ENCODE measurements at places on chromosomes 3 and 15. TPM values are rescaled to one million over a fixed set of nuclear protein-coding genes. Genes with fewer than 3 reads are reported as not detected.
A peak's percentile ranks its signal among the peaks of the same experiment; 100 is the strongest.

Gene LMAN1L
- not detected for polyA plus RNA-seq

Gene DPPA2
- polyA plus RNA-seq: not detected

GRCh38 chr15:73926219-73927002 lies at the start of gene LOXL1:
Gene LOXL1 (plus strand): TSS chr15:73926462. CDS start chr15:73926784, 322 bp downstream.
- DNase-seq: peak; percentile 92

Gene CDCP1
- polyA plus RNA-seq: 0.40 TPM

Gene HDC
- polyA plus RNA-seq: 0.70 TPM

GRCh38 chr3:17799312-17799711 lies 56.9 kb upstream of the TBC1D5 start:
- no peak for DNase-seq

Gene PRR23A
- polyA plus RNA-seq: not detected

Gene CAV3
- 150 TPM for polyA plus RNA-seq

Gene ANKRD63
- polyA plus RNA-seq: not detected

GRCh38 chr3:171900446-171900845 lies 57.3 kb downstream of the TMEM212 start:
- no peak for DNase-seq

DNA sequence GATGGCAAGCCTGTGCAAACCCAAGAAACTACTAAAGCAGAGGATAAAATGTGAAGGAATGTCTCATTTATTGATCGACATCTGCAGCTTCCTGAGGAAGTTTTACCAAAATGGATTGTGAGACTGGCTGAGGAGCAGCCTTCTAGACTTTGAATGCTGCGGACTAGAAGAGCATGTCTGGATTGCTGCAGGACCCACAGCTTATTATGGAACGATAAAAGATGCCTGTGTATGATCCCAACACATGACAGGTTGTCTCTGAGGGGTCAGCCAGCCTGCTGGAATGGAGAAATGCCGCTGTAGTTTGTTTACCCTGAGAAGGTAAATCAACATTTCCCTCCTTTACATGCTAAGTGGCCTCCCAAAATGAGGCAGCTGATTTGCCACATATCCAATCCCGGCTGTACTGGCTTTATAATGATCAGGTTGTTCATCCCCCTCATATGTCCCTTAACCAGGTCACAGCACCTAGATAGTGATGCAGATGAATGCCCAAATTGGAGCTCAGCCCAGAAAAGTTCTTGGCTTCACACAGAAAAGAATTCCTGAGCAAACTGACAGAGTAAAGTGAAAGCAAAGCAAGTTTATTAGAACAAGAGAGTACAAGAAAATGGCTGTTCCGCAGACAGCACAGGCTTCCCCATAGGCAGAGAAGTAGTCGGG lies 63.9 kb downstream of the IL12A start:
- DNase-seq: no peak

DNA sequence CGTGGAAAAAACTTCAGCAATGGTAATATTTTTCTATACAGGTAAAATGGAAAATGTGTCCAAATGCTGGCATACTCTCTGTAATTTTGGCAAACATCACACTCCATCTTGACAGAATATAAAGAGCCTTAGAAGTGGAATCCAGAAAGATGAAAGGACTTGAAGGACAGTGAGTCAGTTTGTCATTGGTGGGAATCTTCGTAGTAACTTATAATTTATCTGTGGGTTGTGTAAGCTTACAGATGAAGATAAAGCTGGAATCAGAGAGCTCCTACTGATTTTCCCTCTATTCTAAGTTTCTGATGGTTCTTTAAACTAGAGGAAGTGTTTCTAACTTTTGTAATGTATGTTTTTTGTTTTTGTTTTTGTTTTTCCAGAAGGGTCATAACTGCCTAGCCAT lies 8.7 kb upstream of the PDZRN3 start:
- no peak for DNase-seq

Gene CLK3
- 43.5 TPM for polyA plus RNA-seq

DNA sequence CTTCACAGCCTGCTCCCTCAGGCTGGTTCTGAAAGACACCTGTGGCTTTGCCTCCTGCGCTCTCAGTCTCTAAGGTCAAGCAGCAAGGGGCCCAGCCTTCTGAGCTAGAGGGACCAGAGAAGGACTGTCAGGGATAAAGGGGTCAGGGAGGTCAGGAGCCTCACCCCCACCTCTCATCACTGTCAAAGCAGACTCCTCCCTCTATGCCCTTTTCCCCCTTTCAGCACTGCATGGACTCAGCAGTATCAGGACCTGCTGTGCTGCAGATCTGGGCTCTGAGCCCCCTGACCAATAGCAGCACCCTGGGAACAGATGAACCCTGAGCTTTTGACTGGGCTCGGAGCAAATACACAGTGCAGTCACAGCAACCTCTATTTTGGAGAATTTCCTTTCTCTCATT lies 3.2 kb upstream of the BMF start:
- DNase-seq: no peak

Gene TGM4
- polyA plus RNA-seq: 0.04 TPM

- peak; percentile 79 for DNase-seq
Observed at GRCh38 chr15:44726568-44727484, 9.5 kb upstream of the TRIM69 start.

Measured in muscle of back (tissue), 13 donors.